H1 (cell line): ENCODE measurements at places on chromosomes 4 and X. TPM values are rescaled to one million over a fixed set of nuclear protein-coding genes. Genes with fewer than 3 reads are reported as not detected.
A peak's percentile ranks its signal among the peaks of the same experiment; 100 is the strongest.

DNA sequence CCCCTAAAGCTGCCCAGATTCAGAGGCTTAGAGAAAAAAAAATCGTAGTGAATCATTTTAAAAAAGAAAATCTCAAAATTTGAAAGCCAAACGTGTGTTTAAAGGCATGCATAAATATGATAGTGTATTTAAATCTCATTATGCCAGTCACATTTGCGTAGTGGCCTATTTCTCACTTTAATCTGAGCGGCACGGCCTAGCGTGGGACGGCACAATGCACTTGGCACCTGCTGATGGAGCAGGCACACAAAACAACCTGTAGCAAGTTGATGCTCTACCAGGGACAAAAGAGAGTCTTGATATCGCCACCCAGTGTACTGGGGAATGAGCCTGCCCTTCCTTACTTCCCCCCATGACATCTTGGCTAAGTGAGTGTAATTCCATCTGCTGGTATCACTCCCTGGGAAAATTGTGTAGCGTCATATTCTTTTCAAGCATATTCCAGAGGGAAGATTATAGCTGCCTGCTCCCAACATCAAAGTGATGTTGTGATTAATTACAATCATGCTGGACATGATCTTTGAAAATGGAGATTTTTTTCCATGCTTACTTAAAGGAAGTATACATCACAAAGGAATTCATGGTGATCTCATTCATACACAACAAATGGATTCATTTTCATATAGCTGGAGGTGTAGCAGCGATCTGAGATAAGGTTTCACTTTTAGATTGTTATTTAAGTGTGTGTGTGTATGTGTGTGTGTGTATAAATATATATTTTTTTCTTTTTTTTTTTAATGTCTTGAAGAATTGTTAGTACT lies 138.8 kb downstream of the DCTD start:
- H3K4me1 ChIP-seq: no peaks in the 10 kb centered on the region; the same call in 1 of the 2 replicates
- no peak for DNase-seq
- H3K4me3 ChIP-seq: no peak overlapping the region
- H3K27me3 ChIP-seq: no peaks in the 10 kb centered on the region

DNA sequence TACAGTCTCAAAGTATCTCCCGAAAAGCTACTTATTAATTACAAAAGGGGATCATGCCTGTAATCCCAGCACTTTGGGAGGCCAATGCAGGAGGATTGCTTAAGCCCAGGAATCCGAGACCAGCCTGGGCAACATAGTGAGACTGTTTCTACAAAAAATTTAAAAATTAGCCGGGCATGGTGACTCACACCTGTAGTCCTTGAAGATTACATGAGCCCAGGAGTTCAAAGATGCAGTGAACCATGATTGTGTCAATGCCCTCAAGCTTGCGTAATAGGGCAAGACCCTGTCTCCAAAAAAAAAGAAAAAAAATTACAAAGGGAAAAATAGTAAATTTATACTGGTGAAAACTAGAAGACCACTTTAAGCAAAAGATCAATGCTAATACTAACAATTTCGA lies 3.3 kb upstream of the PORCN start:
- H3K36me3 ChIP-seq: no peaks in the 10 kb centered on the region
- H3K4me3 ChIP-seq: no peak overlapping the region
- no peak for DNase-seq
- no peak overlapping the region for H3K27ac ChIP-seq
- no peaks in the 10 kb centered on the region; the same call in 1 of the 2 replicates for H3K27me3 ChIP-seq

DNA sequence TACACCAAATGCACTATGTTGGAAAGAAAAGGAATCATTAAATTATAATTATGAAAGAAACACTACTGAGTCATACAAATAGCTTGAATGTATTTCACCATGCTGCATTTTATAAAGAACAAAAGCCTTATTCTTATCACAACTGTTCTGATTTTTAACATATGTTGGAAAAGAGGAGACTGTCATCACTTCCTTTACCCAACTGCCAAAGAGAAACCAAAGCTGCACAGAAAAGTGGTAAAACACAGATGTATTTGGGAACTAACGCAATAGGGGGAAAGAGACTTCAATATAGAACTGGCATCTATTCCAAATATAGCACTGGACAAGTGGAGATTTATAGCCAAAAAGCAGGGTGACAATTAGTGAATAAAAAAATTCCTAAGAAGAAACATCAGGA lies 181.0 kb downstream of the SPANXN3 start:
- no peak overlapping the region for H3K27ac ChIP-seq
- DNase-seq: no peak

GRCh38 chrX:119093991-119094735 lies 21.4 kb downstream of the CT47C1 start:
- H3K36me3 ChIP-seq: no peaks in the 10 kb centered on the region
- no peaks in the 10 kb centered on the region for H3K4me1 ChIP-seq
- H3K27ac ChIP-seq: no peak overlapping the region
- DNase-seq: no peak

DNA sequence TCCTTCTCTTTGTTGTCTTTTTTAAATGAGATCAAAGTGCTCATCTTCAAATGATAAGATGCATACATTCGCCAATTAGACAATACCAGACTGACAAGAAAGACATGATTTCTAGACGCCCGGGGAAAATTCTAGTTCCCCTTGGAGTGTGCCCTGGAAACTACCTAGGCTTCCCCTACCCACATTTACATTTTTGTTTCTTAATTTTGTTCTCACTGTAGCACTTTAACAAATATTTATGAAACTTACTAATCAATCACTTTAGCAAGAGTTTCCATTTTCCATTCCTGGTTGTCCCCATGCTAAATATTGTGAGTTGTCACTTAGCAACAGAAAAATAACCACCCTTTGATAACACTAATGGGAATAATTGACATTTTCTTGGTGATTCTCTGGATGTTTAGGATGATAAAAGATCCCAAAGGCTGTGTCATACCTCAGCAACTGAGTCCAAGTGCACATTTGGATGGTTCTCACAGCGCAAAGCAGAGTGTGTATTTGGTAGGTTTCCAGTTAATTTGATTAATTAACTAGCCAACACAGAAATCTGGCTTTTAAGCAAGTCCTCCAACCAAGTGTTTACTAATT lies 69.6 kb downstream of the FGFBP1 start:
- H3K27me3 ChIP-seq: no peaks in the 10 kb centered on the region
- no peak for DNase-seq
- no peaks in the 10 kb centered on the region for H3K36me3 ChIP-seq
- H3K4me3 ChIP-seq: no peak overlapping the region
- no peaks in the 10 kb centered on the region for H3K4me1 ChIP-seq

DNA sequence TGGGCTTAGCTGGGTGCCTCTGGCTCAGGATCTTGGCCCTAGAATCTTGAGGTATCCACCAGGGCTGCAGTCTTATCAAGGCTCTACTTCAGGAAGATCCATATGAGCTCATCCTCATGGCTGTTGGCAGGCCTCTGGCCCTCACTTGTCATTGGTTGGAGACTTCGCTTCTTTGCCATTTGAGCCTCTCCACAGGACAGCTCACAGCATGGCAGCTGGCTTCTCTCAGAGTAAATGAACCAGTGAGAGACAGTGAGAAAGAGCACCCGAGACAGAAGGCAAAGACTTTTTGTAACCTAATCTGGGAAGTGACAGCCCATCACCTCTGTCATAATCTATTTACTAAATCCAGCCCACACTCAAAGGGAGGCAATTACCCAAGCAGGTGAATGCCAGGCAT lies 236.8 kb downstream of the GPAT3 start:
- no peaks in the 10 kb centered on the region for H3K27me3 ChIP-seq
- no peak for DNase-seq
- no peaks in the 10 kb centered on the region for H3K36me3 ChIP-seq
- no peak overlapping the region for H3K27ac ChIP-seq
- no peak overlapping the region for H3K4me3 ChIP-seq

- DNase-seq: no peak
- no peaks in the 10 kb centered on the region for H3K27me3 ChIP-seq
- H3K27ac ChIP-seq: no peak overlapping the region; the same call in 1 of the 2 replicates
- no peaks in the 10 kb centered on the region; the same call in 1 of the 2 replicates for H3K36me3 ChIP-seq
- H3K4me3 ChIP-seq: no peak overlapping the region
Observed at GRCh38 chr4:773214-773613, 52.7 kb downstream of the CPLX1 start.

- DNase-seq: no peak
- no peak overlapping the region for H3K27ac ChIP-seq
- H3K36me3 ChIP-seq: no peaks in the 10 kb centered on the region
- H3K27me3 ChIP-seq: no peaks in the 10 kb centered on the region
- H3K4me1 ChIP-seq: no peaks in the 10 kb centered on the region
Observed at GRCh38 chr4:169379688-169380087, 108.9 kb upstream of the SH3RF1 start.

DNA sequence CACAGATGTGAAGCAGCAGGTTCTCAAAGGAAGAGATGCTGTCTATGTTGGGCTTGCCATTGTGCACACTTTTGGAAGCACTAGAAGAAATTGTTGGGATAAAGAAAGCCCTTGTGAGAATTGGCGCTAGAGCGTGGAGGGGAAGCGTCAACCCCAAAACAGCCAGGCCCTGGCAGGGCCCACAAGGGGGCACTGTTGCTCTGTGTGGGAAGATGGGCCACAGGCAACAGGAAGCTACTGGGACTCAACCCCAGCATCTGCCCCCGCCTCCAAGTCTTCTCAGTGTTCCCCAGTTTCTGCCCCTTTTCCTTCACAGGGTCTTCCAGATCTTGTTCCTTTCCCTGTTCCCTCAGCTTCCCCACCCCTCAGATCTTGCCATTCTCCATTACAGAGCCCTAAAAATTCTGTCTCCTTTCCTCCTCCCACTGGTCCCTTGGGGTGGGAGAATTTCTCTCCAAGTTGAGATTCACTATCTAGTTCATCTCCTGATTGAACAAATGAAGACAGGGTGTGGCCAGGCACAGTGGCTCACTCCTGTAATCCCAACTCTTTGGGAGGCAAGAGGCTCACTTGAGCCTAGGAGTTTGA lies 85.5 kb downstream of the STARD8 start:
- peak; percentile 84 for DNase-seq
- no peaks in the 10 kb centered on the region for H3K27me3 ChIP-seq
- no peak overlapping the region for H3K4me3 ChIP-seq
- no peak overlapping the region for H3K27ac ChIP-seq
- no peaks in the 10 kb centered on the region for H3K4me1 ChIP-seq

DNA sequence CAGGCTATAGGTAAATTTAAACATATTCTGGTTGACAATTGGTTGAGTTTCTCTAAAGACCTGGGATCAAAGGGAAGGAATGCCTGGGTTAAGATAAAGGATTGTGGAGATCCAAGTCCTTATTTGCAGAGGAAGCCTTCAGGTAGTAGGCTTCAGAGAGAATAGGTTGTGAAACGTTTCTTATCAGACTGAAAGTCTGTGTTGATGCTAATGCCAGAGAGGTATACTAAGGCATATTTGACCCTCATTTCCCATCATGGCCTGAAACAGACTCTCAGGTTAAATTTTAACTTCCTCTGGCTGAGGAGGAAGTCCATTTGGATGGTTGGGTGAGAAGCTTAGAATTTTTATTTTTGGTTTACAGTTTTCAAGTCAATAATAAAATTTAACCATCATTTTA lies 48.1 kb downstream of the UGT2A2 start:
- no peaks in the 10 kb centered on the region for H3K27me3 ChIP-seq
- no peaks in the 10 kb centered on the region for H3K4me1 ChIP-seq
- no peaks in the 10 kb centered on the region for H3K36me3 ChIP-seq
- no peak overlapping the region for H3K27ac ChIP-seq

PDCL2 gene
- total RNA-seq: not detected in 2 replicates

GNRHR gene
- not detected in 2 replicates for total RNA-seq

CXCL3 gene
- 5.2 TPM in 2 replicates for total RNA-seq

ZDHHC15 gene
- 2.8 and 3.5 TPM in 2 replicates for total RNA-seq
